Ascending aorta (tissue), 2 donors: ENCODE measurements at places on chromosomes 1 and 21.

DNA sequence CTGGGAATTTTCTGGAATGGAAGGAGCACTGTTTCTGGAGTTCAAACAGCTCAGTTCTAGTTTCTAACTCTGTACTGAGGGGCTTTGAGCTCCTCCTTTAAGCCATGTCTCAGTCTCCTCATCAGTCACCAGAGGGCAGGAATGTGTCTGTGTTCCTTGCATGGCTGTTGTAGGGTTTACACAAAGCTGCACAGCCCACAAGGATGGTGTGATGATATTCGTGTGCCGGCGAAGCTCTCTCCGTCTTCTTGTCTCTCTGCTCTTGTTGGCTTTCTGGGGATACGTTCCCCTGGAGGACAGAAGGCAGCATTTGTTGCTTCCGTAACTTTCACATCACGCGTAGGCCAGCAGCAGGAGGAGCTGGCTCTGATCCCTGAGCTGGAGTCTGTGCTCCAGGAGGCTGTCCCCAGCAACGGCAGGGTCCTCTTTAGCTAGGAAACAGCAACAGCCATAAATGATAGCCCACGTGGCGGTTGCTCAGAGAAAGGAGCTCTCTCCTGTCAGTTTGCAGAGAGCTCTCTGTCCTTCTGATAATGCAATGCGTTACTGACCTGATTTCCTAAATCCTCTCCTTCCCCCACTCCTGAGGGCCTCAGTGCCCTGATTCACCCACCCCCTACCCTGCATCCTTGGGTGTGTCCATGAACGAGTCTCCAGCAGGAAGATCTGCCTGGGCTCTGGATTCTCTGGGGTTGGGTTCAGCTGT lies 189.2 kb upstream of the VAMP3 start:
- no peak overlapping the region for H3K27ac ChIP-seq
- H3K36me3 ChIP-seq: no peaks in the 10 kb centered on the region
- DNase-seq: no peak
- no peaks in the 10 kb centered on the region for H3K27me3 ChIP-seq
- H3K4me1 ChIP-seq: no peaks in the 10 kb centered on the region

DNA sequence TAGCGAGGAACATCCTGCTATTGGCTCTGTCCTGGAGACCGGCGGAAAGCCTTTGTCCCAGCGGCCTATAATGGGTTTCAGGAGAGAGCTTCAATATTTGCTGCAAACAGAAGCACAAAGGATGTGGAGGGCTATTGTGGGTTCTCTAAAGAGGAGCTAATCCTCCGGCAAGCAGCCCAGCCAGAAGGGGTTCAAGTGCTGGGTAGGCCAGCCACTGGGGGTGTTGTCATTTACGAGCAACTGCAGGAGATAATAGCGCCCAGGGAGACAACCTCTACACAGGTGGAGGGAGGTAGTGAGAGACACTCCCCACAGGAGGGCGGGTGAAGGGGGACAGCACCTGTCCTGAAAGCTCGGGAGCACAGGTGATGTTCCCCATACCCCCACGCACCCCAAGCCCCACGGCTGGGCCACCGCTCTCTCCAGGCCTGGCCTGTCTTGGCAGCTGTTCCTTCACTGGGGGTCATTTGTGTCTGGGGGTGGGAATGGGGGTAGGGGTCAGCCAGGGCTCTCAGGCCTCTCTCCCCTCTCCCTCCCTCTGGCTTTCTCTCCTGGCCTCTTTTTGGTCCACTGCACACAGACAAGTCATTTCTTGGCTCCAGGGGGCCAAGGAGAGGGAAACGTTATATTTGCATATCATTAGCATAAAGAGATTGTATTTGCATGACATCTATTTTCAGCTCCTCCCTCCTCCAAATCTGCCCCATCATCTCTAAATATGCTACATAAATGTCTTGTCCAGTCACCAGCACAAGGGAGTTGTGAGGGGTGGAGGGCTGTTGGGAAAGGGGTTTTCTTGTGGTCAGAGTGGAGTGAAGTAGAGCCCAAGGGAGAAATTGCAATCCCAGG lies 22.0 kb upstream of the SLC26A9 start:
- no peaks in the 10 kb centered on the region for H3K27me3 ChIP-seq
- H3K4me3 ChIP-seq: no peak overlapping the region
- no peaks in the 10 kb centered on the region for H3K36me3 ChIP-seq
- H3K4me1 ChIP-seq: peaks cover 17% of the 10 kb centered on the region
- DNase-seq: no peak
- H3K27ac ChIP-seq: no peak overlapping the region

- H3K36me3 ChIP-seq: peaks cover 6% of the 10 kb centered on the region
- H3K4me3 ChIP-seq: no peak overlapping the region
- DNase-seq: no peak
- H3K27ac ChIP-seq: no peak overlapping the region
Observed at GRCh38 chr1:150429805-150430204, 57.4 kb upstream of the TARS2 start.

GRCh38 chr1:165257969-165258459 lies 98.5 kb downstream of the LMX1A start:
- H3K36me3 ChIP-seq: no peaks in the 10 kb centered on the region
- DNase-seq: peak; percentile 71
- no peaks in the 10 kb centered on the region for H3K27me3 ChIP-seq
- no peak overlapping the region for H3K4me3 ChIP-seq

- H3K4me1 ChIP-seq: no peaks in the 10 kb centered on the region
- H3K4me3 ChIP-seq: no peak overlapping the region
- no peak for DNase-seq
- H3K27me3 ChIP-seq: no peaks in the 10 kb centered on the region
- H3K27ac ChIP-seq: no peak overlapping the region
Observed at GRCh38 chr1:182185842-182186756, 124.6 kb upstream of the ZNF648 start.

GRCh38 chr1:20499718-20500117 lies 8.2 kb downstream of the MUL1 start:
- no peaks in the 10 kb centered on the region for H3K27me3 ChIP-seq
- peaks cover 2% of the 10 kb centered on the region for H3K4me1 ChIP-seq
- H3K36me3 ChIP-seq: peaks cover 47% of the 10 kb centered on the region
- no peak for DNase-seq
- no peak overlapping the region for H3K27ac ChIP-seq
- H3K4me3 ChIP-seq: no peak overlapping the region

- H3K4me3 ChIP-seq: no peak overlapping the region
- H3K36me3 ChIP-seq: no peaks in the 10 kb centered on the region
Observed at GRCh38 chr1:95012389-95012788, 60.4 kb downstream of the ALG14 start.

DNA sequence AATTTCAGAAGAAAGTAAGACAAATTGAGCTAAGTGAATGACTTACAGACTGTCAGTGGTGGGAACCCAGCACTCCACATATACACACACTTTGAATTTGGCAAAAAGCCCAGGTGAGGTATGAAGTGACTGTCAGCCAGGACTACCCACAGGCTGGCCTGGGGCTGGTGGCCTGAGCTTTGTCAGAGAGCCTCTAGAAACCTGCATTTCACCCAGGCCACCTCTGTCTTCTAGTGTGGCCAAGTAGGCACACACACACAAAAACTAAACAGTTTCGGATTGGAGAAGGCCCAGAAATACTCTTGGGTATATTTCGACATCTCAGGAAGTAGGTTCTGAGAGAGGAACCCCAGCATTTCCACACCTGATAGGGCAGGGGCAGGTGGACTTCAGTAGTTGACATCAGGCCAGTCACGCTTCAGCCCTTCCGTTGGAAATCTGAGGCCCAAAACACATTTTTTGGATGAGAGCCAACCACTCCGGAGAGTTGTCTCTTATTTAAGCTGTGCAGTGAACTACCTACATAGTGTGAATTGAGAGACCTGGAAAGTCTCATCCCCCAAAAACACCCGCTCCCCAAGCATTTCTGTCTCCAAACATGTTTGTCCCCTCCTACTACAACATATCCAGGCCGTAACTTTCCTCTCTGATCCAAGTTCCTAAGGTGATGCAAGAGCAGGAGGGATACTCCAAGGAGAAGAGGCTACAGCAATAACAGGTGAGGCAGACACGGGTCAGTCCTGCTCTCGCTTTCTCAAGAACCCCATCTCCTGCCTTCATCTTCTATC lies 167.2 kb upstream of the PROX1 start:
- no peaks in the 10 kb centered on the region for H3K27me3 ChIP-seq
- H3K27ac ChIP-seq: no peak overlapping the region
- no peaks in the 10 kb centered on the region for H3K4me1 ChIP-seq
- H3K36me3 ChIP-seq: no peaks in the 10 kb centered on the region
- no peak overlapping the region for H3K4me3 ChIP-seq
- no peak for DNase-seq

GRCh38 chr1:234707641-234708040 lies 97.7 kb upstream of the IRF2BP2 start:
- H3K36me3 ChIP-seq: no peaks in the 10 kb centered on the region
- no peak overlapping the region for H3K4me3 ChIP-seq
- DNase-seq: no peak
- H3K27ac ChIP-seq: no peak overlapping the region
- no peaks in the 10 kb centered on the region for H3K4me1 ChIP-seq

- H3K4me1 ChIP-seq: peaks cover 29% of the 10 kb centered on the region
- H3K27me3 ChIP-seq: no peaks in the 10 kb centered on the region
- no peak overlapping the region for H3K27ac ChIP-seq
- H3K4me3 ChIP-seq: no peak overlapping the region
Observed at GRCh38 chr1:218376722-218377121, 31.6 kb downstream of the TGFB2 start.

DNA sequence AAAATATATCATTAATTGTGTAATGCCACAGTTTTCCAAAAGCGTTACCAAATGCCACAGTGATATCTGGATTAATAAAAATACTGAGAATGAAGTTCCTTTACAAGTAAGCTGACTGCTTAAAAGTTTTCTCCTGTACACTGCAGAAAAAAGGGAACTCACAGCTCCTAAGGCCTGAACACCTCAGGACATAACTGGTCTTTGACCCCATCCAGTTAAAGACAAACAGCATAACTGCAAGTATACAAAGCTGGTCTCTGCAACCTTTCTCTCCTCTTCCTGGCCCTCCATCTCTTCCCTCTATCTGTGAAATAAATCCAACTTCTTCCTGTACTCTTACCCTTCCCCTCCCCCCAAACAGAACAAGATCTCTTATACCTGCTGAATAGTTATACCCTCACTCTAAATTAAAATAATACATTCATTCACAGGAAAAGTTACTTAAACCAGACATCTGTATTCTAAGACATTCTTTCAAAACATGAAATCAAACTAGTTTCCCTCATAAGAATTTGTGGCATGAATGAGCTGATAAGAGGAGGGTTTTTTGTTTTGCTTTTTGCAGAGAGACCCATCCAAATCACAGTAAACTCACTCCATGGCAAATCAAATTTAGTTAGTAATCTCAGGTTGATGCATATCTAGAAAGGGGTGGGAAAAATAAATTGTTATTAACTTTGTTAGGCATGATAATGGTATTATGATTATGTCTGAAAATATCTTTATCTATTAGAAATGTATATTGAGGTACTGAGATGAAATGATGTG lies 2.9 kb downstream of the DIPK1A start:
- H3K4me3 ChIP-seq: no peak overlapping the region
- DNase-seq: no peak
- no peaks in the 10 kb centered on the region for H3K36me3 ChIP-seq
- H3K4me1 ChIP-seq: peaks cover 19% of the 10 kb centered on the region
- H3K27me3 ChIP-seq: no peaks in the 10 kb centered on the region
- H3K27ac ChIP-seq: no peak overlapping the region

GRCh38 chr1:223331929-223332328 lies 32.0 kb downstream of the SUSD4 start:
- H3K4me3 ChIP-seq: no peak overlapping the region
- no peaks in the 10 kb centered on the region for H3K27me3 ChIP-seq
- no peaks in the 10 kb centered on the region for H3K36me3 ChIP-seq
- no peak overlapping the region for H3K27ac ChIP-seq

- no peaks in the 10 kb centered on the region for H3K36me3 ChIP-seq
- no peaks in the 10 kb centered on the region for H3K27me3 ChIP-seq
- H3K4me1 ChIP-seq: no peaks in the 10 kb centered on the region
- no peak for DNase-seq
Observed at GRCh38 chr1:204487256-204487615, 7.4 kb downstream of the PIK3C2B start.

GRCh38 chr1:203287898-203288297 lies 17.4 kb upstream of the BTG2 start:
- no peaks in the 10 kb centered on the region for H3K36me3 ChIP-seq
- no peaks in the 10 kb centered on the region for H3K27me3 ChIP-seq
- no peak for DNase-seq
- no peak overlapping the region for H3K4me3 ChIP-seq
- peak overlapping the region; percentile 88 for H3K27ac ChIP-seq
- peaks cover 33% of the 10 kb centered on the region for H3K4me1 ChIP-seq

DNA sequence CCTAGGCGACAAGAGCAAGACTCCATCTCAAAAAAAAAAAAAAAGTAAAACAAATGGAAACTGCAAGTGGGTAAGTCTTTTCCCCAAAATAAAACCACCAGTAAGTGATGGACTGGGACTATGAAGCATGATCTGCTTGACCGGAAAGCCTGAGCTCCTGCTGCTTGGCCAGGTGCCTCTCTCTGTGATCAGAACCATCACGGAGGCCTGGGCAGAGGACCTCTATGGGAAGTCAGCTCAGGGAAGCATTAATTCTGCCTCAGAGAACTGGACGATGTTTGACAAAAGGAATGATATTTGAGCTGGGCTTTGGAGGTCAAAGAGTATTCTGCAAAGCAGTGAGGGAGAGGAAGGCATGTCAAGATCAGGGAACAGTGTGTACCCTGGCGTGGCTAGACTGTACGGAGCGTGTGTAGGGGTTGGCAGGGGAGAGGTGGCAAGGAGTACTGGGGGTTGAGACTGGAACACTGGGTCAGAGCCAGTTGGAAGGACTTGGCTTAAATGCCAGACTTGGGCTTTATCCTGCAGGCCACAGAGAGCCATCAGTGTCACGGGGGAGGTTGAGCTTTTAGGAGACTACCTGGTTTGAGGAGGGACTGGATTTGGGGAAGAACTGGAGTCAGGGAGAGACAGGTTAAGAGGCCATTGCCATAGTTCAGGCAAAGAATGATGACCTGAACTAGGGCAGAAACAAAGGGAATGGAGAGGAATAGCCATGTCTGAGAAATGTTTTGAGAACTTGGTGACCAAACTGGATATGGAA lies 16.4 kb downstream of the ATP1A2 start:
- H3K27ac ChIP-seq: peak overlapping the region; percentile 86
- H3K4me3 ChIP-seq: no peak overlapping the region
- peaks cover 64% of the 10 kb centered on the region for H3K36me3 ChIP-seq
- H3K27me3 ChIP-seq: no peaks in the 10 kb centered on the region
- peaks cover 10% of the 10 kb centered on the region for H3K4me1 ChIP-seq

GRCh38 chr1:33246171-33246570 lies 10.1 kb upstream of the ZNF362 start:
- no peak for DNase-seq
- H3K4me3 ChIP-seq: no peak overlapping the region
- H3K4me1 ChIP-seq: no peaks in the 10 kb centered on the region
- no peak overlapping the region for H3K27ac ChIP-seq

- no peaks in the 10 kb centered on the region for H3K36me3 ChIP-seq
- no peak overlapping the region for H3K27ac ChIP-seq
- H3K27me3 ChIP-seq: no peaks in the 10 kb centered on the region
- no peak overlapping the region for H3K4me3 ChIP-seq
- DNase-seq: no peak
Observed at GRCh38 chr1:153072806-153073726, 1.7 kb upstream of the SPRR2B start.
